ENCODE measurements at places on chromosomes 12 and 14. TPM values are rescaled to one million over a fixed set of nuclear protein-coding genes. Genes with fewer than 3 reads are reported as not detected.

The DPF3 gene
- 8.9 TPM for total RNA-seq

The SERPINA12 gene
- total RNA-seq, result not detected

The SLC8A3 gene
- not detected for total RNA-seq

The SSPN gene
- 4.7 TPM for total RNA-seq

The TMEM233 gene
- not detected for total RNA-seq

The CFAP251 gene
- 2.3 TPM for total RNA-seq

The CCDC175 gene
- total RNA-seq, result not detected

All from smooth muscle cell of the coronary artery (primary cell).